ENCODE measurements at places on chromosomes 1 and 21.

GRCh38 chr1:176531921-176532897, 69.2 kb downstream of the PAPPA2 start:
- DNase-seq: no peak

GRCh38 chr1:15400627-15401026, 9.1 kb upstream of the EFHD2 start:
- no peak for DNase-seq

DNA sequence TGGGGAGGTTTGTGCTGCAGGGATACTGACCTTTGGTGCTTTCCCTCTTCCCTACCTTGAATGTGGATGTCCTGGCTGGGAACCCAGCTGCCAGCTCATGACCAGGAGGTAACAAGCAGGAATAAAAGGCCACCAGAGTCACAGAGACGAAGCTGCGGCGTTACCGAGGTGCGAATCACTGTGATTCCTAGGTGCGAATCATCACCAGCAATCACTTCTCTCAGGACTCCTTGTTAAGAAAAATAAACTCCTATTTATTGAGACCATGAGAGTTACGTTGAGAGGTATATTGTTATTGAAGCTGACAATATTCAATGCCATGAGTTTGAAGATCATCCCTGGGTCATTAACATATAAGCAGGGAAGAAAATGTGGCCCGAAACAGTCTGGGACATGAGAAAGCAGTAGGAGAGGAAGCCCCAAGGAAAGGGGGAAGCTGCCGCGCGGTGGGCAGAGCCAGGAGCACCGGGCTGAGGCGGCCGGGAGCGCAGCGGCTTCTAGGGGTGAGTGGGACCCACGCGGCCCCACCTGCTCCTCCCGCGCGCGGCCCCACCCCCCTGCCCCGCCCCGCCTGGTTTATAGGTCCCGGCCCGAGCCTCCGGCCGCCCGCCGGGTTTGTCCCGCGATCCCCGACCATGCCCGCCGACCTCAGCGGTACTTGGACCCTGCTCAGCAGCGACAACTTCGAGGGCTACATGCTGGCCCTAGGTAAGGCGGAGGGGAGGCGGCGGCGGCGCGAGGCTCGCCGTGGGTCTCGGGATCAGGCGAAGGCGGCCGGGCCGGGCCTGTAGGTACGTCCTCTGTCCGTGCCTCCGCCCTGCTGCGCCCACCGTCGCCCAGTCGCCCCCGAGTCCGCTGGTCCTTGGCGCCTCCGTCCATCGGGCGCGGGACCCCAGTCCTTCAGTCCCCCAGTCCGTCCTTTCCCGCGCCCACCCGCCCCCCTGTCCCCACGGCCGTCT, at the start of gene RBP7:
Gene RBP7, plus strand, starts transcription at position 605 of the 959 bp plus-strand sequence. Its CDS starts 31 bp downstream, at position 636.
- peak; percentile 6 for DNase-seq

DNA sequence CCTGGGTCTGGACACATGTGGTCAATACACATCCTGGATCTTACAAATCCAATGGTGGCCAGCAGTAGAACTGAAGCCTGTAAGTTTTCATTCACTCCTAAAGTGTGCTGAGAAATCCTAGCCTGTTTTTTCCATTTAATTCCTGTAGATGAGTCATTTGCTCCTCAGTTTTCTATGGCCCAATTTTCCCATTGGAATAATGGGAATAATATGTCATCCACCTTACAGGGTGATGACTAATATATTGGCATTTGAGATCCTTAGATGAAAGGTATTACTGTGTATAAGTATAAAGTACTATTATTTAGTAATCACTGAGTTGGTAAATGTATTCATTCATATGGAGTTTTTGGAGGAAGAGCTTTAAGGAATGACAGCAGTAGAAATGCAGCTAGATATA, 89.7 kb upstream of the ADAR start:
- DNase-seq: no peak

- no peak for DNase-seq
Observed at GRCh38 chr1:224067621-224068457, 46.1 kb upstream of the FBXO28 start.

- no peak for DNase-seq
Observed at GRCh38 chr1:111369645-111370044, 57.9 kb downstream of the OVGP1 start.

DNA sequence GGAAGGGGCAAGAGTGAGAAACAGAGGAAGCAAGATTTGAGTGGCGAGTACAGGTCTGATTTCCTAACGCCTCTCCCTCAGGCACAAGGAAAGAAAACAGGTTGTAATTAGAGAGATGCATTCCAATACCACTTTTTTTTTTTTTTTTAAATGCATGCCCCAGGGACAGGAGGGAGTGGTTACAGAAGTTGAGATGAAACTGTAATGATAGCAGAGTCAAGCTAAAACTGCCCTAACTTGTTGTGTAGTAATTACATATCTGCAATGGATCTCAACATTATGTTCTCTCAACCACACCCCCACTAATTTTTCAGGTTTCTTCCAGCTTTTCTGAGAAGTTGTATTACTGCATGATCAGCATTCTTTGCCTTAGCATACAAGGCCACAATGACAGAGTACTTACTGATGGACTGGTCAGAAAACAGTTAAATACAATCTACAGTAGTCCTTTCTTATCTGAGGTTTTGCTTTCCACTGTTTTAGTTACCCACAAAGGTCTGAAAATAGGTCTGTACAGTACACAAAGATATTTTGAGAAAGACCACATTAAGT, 5.5 kb downstream of the ETV3 start:
- DNase-seq: no peak

GRCh38 chr1:207965392-207966387, 54.8 kb upstream of the CD34 start:
- no peak for DNase-seq

DNA sequence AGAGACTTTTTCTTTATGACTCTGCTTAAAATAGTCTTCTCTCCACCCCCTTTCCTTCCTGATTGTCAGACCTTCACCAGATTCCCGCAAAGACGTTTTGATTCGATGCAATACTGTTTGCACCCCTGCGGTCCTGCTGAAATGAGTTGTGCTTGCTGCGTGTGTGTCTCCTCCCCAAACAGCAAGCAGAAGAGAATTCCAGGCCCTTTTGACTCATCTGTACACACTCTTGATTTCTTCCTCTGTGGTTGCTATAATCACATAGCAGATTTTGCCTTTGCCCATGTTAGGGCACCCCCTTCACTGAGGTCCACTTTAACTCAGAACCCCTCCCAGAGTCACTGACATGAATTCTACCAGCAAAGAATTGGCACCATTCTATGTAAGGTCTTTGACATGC, 136.5 kb downstream of the ZZZ3 start:
- DNase-seq: no peak

- no peak for DNase-seq
Observed at GRCh38 chr1:244710474-244711062, 57.6 kb downstream of the DESI2 start.

DNA sequence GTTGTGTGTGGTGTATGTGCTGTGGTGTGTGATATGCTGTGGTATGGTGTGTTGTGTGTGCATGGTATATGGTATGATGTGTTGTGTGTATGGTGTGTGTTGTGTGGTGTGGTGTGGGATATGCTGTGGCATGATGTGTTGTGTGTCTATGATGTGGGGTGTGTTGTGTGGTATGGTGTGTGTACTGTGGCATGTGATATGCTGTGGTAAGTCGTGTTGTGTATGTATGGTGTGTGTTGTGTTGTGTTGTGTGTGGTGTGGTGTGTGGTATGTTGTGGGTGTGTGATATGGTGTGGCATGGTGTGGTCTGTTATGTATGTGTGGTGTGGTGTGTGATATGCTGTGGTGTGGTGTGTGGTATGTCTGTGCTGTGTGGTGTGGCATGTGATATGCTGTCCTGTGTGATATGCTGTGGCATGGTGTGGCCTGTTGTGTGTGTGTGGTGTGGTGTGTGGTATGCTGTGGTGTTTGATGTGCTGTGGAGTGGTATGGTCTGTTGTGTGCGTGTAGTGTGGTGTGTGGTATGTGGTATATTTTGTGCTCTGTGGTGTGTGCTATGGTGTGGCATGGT, 318.0 kb downstream of the PTPRU start:
- DNase-seq: no peak

DNA sequence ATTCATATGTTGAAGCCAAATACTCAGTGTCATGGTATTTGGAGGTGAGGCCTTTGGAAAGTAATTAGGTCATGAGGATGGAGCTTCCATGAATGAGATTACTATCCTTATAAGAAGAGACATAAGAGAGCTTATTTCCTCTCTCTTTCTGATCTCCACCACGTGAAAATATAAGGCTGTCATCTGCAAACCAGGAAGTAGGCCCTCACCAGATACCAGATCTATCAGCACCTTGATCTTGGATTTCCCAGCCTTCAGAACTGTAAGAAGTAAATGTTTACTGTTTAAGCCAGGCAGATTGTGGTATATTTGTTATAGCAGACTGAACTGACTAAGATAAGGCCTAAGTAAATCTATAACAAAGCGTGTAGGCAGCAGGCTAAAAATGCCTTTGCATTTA, 25.3 kb downstream of the RBM11 start:
- no peak for DNase-seq

DNA sequence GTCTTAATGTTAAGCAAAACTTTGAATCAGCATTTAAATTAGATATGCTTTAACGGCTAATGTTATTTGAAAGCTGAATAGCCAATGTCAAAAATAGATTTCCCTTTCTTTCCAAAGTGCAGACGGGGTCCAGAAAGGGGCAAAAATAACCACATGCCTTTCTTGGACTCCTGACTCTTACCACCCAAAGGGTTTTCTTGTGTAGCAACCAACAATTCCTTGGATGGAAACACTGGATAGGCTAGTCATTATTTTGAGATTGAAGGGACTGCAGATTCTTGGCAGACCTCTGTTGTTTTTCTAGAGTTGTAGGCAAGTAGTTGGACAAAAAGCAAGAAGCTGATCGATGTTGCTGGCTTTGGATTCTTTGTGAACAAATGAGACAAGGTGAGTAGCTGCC, 107.0 kb downstream of the MRPS6 start:
- no peak for DNase-seq

- DNase-seq: no peak
Observed at GRCh38 chr1:52332411-52332810, 33.6 kb downstream of the CC2D1B start.

DNA sequence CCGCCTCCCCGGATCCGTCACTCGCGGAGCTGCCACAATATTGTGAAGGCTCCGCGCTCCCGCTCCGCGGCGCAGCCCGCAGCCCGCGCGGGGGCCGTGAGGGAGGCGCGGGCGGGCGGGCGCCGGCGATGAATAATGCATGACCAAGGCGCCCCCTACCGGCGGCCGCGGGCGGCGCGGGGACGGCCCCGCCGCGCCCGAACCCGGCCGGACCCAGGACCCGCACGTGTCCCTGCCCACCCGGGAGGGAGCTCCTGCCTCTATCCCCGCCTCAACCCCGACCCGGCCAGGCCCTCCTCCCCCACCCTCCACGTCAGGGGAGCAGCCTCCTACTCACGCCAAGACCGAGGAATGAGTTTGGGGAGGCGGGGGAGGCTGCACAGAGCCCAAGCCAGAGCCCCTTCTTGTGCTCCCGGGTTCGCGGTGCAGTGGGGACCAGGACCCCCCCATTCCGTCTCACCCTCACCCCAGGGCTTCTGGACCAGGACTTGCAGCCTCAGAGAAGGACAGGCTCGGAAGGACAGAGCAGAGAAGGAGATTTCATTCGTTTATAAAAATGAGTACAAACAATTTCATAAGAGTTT, 70.8 kb upstream of the CASZ1 start:
- DNase-seq: peak; percentile 55

- DNase-seq: peak; percentile 42
Observed at GRCh38 chr1:172109359-172109758, 268.1 kb downstream of the DNM3 start.

- DNase-seq: no peak
Observed at GRCh38 chr1:154190550-154190949, 1.4 kb downstream of the TPM3 start.

- DNase-seq: no peak
Observed at GRCh38 chr1:225825078-225825477, 15.2 kb downstream of the EPHX1 start.

GRCh38 chr1:27412502-27412901, 20.1 kb downstream of the GPR3 start:
- DNase-seq: no peak

- no peak for DNase-seq
Observed at GRCh38 chr1:956636-957035, 2.4 kb downstream of the NOC2L start.

DNA sequence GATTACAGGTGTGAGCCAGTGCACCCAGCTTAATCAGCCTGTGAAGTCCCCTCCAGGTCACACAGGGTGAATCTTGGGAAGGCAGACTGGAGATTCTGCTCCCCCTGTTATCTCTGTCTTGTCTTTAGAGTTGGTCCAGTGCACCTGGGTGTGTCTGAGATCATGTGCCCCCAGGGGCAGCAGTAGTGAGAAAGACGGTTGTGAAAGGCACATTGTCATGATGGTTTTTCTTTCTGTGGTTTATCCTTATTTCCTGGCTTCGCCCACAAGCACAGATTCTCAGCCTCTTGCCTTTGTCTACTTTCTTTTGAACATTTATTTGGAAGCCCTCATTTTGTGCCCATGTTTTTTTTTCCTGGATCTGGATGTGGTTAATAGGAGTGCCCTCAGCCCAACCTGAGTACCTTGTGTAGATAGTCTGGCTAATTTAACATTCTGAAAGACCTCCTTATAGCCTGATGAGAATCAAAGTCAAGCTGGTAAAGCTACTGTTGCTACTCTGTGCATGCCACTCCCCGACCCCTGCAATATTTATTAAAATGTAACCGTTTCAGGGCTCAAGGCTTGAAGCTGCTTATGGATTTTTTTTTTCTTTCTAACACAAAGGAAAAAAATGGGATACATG, 23.7 kb downstream of the UCK2 start:
- no peak for DNase-seq

DNA sequence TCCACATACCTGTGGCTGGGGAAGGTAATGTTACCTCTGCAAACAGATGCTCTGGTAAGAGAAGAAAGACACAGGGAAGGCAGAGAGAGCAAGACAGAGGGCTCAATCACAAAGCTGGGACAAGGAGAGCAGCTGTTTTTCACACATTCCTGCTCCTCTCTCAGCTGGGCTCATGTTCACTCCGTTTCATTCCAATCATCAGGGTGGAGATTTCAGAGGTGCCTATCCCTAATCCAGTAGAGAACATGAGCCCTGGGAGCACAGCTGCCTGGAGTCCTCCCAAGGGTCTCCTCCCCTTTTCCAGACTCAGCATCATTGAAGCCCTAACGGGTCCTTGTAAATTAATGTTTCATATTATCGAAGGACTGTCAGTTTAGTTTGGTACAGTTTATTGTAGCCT, 19.4 kb downstream of the GADD45A start:
- no peak for DNase-seq

DNA sequence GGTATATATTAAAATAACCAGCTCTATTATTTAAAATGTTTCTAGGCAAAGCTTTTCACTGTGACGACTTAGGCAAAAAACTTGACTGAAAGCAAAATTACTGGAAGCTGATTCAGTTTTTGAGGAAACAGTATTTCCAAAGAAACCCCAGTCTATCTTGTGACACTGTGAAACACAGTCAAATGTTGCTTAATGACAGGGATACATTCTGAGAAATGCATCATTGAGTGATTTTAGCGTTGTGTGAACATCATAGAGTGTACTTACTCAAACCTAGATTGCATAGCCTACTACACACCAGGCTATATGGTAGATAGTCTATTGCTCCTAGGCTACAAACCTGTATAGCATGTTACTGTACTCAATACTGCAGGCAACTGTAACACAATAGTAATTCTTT, 116.9 kb upstream of the KCNK1 start:
- DNase-seq: no peak

All from hindlimb muscle (tissue), 1 donor.